ENCODE measurements at places on chromosomes 2 and 18. TPM values are rescaled to one million over a fixed set of nuclear protein-coding genes. Genes with fewer than 3 reads are reported as not detected.

TNFRSF11A gene
- 89.9 TPM for total RNA-seq

DNA sequence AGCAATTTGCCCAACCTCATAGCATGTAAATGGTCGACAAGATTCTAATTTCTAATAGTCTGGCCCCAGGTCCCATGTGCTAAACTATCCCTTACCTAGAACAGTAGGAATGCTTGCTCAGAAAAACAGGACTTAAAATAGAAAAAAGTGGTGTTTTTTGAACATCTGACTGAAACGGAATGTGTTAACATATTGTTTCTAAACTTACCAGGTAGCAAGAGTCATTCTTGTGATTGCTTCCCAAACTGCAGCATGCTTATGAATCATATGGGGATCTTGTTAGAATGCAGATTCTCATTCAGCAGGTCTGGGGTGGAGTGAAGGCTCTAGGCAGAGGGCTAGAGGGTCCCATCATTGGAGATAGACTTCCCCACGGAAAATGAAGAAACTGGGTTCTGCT, 5.8 kb upstream of the SLC20A1 start:
- DNase-seq, result no peak

MRPS9 gene
- 27.3 TPM for total RNA-seq

DNA sequence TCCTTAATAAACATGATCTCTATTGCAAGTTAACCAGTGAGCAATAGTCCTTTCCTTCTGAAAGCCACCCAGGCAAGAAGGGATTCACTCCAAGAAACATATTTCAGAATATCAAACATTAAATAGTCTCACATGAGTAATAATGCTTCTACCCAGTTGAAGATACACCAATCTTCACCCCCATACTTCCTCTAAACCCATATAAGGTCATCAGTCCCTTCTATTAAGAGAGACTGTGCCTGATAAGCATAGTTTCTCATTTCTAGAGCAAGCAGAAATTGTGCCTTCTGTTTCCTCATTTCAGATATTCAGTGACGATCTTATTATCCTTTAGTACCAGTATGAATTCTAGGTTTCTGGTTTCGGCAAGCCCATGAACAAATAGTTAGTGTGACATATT, 64.6 kb downstream of the DSEL start:
- no peak for DNase-seq

C2orf80 gene
- not detected for total RNA-seq

- DNase-seq, result no peak
Observed at GRCh38 chr18:68841301-68841700, 43.4 kb downstream of the CCDC102B start.

DNA sequence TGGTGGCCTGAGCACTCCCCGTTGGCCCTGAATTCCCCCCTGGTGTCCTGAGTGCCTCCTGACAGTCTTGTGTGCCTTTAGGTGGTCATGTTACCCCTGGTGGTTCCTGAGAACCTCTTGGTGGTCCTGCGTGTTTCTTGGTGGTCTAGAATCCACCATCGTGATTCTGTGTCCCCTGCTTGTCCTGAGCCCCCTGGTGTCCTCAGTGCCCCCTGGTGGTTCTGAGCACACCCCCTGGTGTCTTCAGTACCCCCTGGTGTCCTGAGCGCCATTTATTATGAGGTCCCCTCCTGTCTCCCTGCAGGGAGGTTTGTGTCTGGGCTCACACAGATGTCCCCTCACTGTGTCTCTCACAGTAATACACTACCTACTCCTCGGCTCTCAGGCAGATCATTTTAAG, 61.3 kb upstream of the MAL start:
- DNase-seq, result no peak

RALBP1 gene
- total RNA-seq, result 56.8 TPM

DNA sequence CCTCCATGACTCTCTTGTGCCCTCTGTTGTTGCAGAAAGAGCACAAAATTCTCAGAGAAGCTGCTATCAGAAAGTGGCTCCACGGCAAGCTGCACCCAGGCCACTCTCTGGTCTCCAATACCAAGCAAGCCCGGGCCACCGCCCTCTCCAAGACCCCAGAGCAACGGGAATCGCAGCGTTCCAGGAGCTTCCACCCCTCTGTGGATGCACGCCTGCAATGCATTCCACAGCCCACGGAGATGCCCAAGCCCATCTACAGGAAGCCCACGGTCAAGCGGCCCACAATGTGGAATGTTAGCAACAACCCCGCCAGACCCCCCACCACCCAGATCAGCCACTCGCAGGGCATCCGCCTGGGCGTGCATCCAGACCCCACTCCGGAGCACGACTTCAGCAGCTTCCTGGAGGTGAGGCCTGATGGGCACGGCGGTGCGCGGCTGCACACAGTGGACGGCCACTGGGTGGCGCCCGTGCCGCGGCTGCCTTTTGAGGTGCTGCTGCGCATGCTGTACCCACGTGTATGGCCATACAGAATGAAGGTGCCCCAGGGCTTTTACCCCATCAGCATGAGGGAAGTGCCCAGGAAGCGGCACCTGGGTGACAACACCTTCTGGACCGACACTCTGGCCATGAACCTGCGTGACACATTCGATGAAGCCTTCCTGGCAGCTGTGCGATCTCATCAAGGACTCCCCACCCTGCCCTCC, 6.3 kb downstream of the ANKRD53 start:
- DNase-seq, result peak; percentile 82

FNDC4 gene
- 26.4 TPM for total RNA-seq

LRRFIP1 gene
- 105 TPM for total RNA-seq

PTPRN gene
- total RNA-seq, result 1.1 TPM

DNA sequence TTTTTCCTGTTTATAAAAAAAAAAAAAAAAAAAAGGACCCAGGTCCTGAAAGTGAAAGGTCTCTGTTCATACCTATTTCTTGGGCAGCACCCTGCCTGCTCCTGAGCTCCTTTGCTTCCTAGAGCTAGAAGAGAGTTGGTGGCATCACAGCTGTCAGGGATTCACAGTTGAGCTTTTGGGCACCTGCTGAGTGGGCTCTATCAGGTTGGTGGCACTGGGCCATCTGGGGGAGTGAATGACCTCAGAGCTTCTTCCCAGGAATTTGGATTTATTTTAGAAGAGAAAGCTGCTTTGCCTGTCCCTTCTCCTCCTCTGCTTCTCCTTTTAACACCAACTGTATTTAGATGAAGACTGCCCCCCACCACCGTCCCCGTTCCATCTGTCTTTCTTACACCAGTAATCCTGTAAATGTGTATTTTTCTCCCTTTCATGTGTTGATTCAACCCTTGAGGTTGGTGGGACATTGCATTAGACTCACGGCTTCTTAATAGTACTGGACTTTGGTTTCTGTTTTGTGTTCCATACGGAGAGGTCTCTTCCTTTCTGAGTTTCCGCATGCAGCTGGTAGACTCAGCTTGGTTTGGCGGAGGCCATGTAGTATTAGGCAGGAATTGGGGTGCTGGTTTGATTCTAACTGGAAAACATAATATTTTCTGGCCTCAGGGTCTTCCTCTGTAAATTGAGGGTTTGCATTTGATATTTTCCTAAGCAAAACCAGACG, 7.6 kb upstream of the MGAT5 start:
- no peak for DNase-seq

DNA sequence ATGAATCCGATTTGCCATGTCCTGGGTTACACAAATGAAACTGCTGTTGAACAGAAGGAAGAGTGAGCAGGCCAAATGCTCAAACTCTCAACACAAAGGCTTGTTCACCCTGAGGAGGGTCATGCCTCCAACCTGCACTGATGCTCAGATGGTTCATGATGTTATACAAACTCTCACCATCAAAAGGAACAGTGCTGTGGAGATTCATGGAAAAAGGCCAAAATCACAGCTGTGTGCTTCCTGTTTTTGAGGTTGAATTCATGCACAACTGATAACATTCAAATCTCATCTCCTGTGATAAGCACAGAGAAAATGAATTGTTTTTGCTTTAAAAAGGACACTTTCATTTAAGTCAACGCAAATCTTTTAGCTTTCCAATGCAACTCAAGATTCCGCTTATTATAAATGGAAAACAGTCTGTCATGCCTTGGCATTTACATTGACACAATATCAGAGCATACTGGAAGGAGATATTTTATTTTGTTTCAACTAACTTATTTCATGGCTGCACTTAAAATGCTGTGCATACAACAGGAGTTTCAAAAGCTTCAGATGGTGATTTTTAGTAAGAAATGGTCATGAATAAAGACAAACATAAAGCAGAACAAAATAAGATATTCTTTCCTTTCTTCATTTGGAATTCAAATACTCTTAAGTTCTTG, 22.2 kb upstream of the TTN start:
- no peak for DNase-seq

- DNase-seq, result no peak
Observed at GRCh38 chr18:71798986-71799673, 745.0 kb downstream of the CBLN2 start.

- DNase-seq, result no peak
Observed at GRCh38 chr18:58779529-58779928, 85.1 kb upstream of the ZNF532 start.

DNA sequence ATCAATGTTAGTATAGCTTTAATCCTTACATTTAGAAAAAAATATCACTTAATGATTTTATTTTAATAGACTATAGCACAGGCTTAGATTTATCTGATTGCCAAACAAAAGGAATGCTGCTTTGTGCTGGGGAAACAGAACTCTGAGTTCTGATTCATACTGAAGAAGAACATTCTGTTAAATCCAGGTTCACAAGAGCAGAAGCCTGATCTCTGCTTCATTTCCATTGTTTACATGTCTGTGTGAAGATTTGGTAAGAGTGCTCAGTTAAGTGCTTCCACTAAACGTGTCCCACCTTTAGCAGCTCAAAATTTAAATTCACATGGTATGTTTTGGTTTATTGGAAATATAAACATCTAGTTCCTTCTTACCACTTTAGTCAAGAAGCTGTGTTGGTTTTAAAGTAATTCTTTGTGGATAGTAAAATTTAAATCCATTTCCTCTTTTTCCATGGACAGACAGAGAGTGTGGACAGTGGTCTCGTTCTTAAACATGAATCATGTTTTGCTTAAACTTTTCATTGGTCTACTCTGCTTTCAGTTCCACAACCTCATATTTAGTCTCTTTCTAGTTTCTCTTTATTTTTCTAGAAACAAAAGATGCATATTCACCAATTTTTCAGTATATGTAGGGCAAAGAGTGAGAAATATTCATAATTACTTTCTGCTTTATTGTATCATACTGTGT, 59.1 kb downstream of the NYAP2 start:
- DNase-seq, result no peak

- DNase-seq, result no peak
Observed at GRCh38 chr18:76621226-76621625, 126.2 kb upstream of the ZNF516 start.

DNA sequence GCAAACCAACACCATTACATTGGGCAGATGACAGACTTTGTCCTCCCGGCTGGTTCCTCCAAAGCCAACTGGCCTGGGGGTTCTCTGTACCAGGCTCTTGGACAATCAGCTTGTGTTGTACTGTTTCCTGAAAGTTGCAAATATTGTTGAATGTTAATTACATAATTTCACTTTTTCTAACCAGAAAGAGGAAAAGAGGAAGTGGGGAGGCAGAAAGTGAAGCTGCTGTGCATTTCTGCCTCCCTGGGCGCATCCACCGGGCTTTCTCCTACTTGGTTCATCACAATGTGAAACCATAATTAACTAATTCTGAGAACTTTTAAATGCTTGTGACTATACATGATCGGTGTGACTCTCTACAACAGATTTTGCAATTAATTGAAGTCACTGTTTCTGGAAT, 10.1 kb downstream of the TWIST2 start:
- no peak for DNase-seq

DNA sequence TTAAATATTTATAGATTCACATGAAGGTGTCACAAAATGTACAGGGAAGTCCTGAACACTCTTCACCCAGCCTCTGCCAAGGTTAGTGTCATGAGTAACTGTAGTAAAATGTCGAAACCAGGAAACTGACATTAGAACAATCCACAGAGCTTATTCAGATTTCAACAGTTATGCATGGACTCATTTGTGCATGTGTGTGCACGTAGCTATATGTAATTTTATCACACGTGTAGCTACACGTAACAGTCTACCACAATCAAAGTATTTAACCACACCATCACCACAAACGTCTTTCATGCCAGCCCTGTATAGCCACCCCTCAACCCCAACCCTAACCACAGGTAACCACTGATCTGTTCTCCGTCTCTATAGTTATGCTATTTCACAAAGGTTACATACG, 211.7 kb upstream of the REV1 start:
- DNase-seq, result no peak
